ENCODE measurements at places on chromosomes 3 and 15.

DNA sequence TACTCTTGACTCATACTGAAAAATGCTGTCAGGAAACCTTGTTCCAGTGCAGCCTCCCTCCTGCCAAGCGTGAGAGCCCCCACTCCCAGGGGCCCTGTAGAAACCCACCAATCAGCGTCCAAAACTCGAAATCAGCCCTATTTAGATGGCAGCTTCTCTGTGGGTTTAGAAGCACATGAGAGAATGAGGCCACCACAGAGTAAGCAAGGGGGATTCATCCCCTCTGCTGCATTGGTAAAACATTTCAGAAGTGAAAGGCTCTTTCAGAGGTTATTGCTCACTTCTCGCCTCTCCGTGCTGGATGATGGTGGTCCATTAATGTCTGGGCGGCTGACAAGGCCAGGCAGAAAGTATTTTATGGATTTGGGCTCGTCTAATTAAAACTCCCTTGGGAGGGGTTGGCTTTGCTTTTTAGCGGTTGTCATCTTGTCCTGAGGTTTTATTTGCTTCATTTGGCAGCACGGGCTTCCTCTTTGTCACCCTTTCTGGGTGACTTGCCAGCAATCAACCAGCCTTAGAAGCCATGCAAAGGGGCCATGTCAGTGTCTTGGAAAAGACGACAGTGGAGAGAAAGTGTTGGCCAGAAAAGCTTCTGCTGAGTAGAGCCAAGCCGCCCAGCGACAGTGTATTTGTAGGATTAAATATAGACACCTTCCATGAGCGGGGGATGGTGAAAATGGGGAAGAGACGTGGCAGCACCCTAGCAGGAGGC, 145.5 kb downstream of the ATP10A start:
- no peaks in the 10 kb centered on the region for H3K4me1 ChIP-seq
- H3K27me3 ChIP-seq, result no peaks in the 10 kb centered on the region
- no peak overlapping the region for H3K4me3 ChIP-seq
- H3K36me3 ChIP-seq, result no peaks in the 10 kb centered on the region
- peak overlapping the region; percentile 5 for H3K27ac ChIP-seq

GRCh38 chr15:79804838-79805237, 92.0 kb downstream of the MTHFS start:
- no peaks in the 10 kb centered on the region for H3K4me1 ChIP-seq
- no peak for ATAC-seq
- H3K4me3 ChIP-seq, result no peak overlapping the region
- no peaks in the 10 kb centered on the region for H3K27me3 ChIP-seq
- H3K27ac ChIP-seq, result no peak overlapping the region

DNA sequence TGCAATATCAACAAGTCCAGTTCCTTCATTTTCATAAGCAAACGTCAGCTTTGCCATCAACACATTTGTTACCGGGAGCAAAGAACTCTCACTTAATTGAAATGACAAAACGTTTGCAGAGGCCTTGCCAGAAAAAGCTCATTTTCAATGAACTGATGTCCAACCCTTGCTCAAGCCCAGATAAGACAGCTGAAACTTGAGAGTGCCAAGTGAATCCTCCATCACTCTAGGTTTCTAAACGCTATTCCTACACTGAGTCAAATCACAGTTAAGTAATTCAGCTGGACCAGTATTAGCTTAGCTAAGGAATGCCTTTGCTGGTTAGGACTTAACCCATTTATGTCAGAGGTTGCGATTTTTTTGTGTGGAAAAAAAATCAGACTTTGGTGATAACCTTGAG, 11.5 kb downstream of the CHSY1 start:
- no peaks in the 10 kb centered on the region for H3K36me3 ChIP-seq
- ATAC-seq, result peak; percentile 89
- no peaks in the 10 kb centered on the region for H3K27me3 ChIP-seq
- no peak overlapping the region for H3K4me3 ChIP-seq
- peak overlapping the region; percentile 46 for H3K27ac ChIP-seq

- no peaks in the 10 kb centered on the region for H3K36me3 ChIP-seq
- no peaks in the 10 kb centered on the region for H3K4me1 ChIP-seq
- H3K27me3 ChIP-seq, result peaks cover 21% of the 10 kb centered on the region
- ATAC-seq, result no peak
Observed at GRCh38 chr3:128933213-128933921, 53.9 kb downstream of the ACAD9 start.

- H3K36me3 ChIP-seq, result no peaks in the 10 kb centered on the region
- no peak overlapping the region for H3K27ac ChIP-seq
- H3K4me3 ChIP-seq, result no peak overlapping the region
Observed at GRCh38 chr15:66038387-66039116, 169.3 kb downstream of the RAB11A start.

GRCh38 chr3:133042778-133043177, 4.6 kb downstream of the TMEM108 start:
- H3K27me3 ChIP-seq, result peaks cover 10% of the 10 kb centered on the region
- H3K4me3 ChIP-seq, result no peak overlapping the region
- ATAC-seq, result no peak

DNA sequence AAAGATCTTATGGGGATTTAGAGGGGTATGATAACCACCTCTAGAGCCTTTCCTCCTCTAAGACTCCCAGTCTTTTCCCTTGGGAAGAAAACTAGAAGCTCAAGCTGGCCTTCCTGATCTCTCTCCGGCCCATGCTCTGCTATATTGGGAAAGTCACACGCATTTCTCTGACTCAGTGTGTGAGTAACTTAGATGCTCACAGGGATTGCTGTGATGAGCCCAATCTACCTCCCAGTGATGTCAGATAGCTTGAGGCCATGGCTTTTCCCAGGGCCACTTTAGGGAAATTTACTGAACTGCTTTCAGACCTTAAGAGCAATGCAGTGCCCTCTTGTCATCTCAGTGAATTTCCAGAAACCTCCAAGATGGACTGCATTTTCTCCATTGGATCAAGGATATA, 8.6 kb upstream of the ST8SIA2 start:
- no peak for ATAC-seq
- H3K4me3 ChIP-seq, result no peak overlapping the region
- H3K27ac ChIP-seq, result no peak overlapping the region

GRCh38 chr3:31692751-31693150, 160.0 kb downstream of the STT3B start:
- ATAC-seq, result no peak
- no peak overlapping the region for H3K4me3 ChIP-seq
- no peaks in the 10 kb centered on the region for H3K4me1 ChIP-seq
- H3K27me3 ChIP-seq, result no peaks in the 10 kb centered on the region

GRCh38 chr3:112375117-112375516, 42.2 kb downstream of the CD200 start:
- no peaks in the 10 kb centered on the region for H3K27me3 ChIP-seq
- no peak overlapping the region for H3K27ac ChIP-seq
- H3K36me3 ChIP-seq, result no peaks in the 10 kb centered on the region

GRCh38 chr3:16252243-16252978, 12.3 kb downstream of the DPH3 start:
- no peak overlapping the region for H3K4me3 ChIP-seq
- peaks cover 12% of the 10 kb centered on the region for H3K36me3 ChIP-seq
- ATAC-seq, result no peak

GRCh38 chr15:27094235-27094634, 123.3 kb downstream of the GABRG3 start:
- ATAC-seq, result no peak
- no peaks in the 10 kb centered on the region for H3K36me3 ChIP-seq
- no peak overlapping the region for H3K4me3 ChIP-seq
- no peaks in the 10 kb centered on the region for H3K4me1 ChIP-seq
- no peak overlapping the region for H3K27ac ChIP-seq
- no peaks in the 10 kb centered on the region for H3K27me3 ChIP-seq

- no peak overlapping the region for H3K27ac ChIP-seq
- ATAC-seq, result peak; percentile 56
- peaks cover 20% of the 10 kb centered on the region for H3K27me3 ChIP-seq
- no peak overlapping the region for H3K4me3 ChIP-seq
Observed at GRCh38 chr15:77870195-77871065, 207.1 kb downstream of the TBC1D2B start.

DNA sequence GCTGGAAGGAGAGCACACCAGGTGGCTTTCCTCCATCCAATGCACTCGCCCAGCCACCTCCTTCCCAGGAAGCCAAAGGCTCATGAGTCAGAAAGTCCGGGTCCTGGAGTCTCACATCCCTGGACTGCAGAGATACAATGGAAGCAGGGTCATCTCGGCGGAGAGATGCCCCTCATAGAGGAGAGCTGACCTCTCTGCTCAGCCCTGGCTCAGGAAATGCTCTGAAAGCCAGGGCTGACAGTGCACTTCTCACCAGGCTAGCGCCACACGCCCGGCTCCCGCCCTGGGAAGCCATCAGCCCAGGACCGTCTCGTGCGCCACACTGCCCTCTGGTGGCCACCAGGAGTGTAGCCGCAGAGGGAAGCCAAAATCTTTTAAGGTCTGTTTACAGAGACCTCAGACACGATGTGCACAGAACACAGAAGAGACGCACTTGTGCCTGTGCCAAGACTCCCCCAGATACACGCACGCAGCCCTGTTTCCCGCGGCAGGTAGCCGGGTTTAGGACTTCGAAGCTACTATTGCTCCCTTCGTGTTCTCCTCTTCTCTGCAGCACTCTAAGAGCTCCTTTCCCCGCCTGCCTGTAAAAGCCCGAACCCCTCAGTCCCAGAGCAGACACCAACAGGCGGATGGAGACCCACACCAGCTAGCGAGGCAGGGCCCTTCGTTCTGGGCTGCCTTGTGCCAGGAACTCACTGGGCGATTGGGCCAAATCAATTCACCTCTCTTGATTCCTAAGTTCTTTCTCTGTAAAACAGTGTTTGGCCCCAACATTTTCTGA, 9.7 kb downstream of the NTRK3 start:
- H3K27ac ChIP-seq, result no peak overlapping the region
- peak; percentile 82 for ATAC-seq
- peaks cover 34% of the 10 kb centered on the region for H3K27me3 ChIP-seq
- H3K4me1 ChIP-seq, result peaks cover 19% of the 10 kb centered on the region
- H3K4me3 ChIP-seq, result no peak overlapping the region

GRCh38 chr15:28984421-28985315, 98.9 kb downstream of the APBA2 start:
- H3K4me1 ChIP-seq, result peaks cover 16% of the 10 kb centered on the region
- H3K36me3 ChIP-seq, result no peaks in the 10 kb centered on the region
- no peaks in the 10 kb centered on the region for H3K27me3 ChIP-seq

GRCh38 chr3:160006282-160007163, 17.9 kb downstream of the IL12A start:
- H3K4me3 ChIP-seq, result no peak overlapping the region
- peak; percentile 72 for ATAC-seq
- no peaks in the 10 kb centered on the region for H3K4me1 ChIP-seq
- no peaks in the 10 kb centered on the region for H3K36me3 ChIP-seq
- no peaks in the 10 kb centered on the region for H3K27me3 ChIP-seq

DNA sequence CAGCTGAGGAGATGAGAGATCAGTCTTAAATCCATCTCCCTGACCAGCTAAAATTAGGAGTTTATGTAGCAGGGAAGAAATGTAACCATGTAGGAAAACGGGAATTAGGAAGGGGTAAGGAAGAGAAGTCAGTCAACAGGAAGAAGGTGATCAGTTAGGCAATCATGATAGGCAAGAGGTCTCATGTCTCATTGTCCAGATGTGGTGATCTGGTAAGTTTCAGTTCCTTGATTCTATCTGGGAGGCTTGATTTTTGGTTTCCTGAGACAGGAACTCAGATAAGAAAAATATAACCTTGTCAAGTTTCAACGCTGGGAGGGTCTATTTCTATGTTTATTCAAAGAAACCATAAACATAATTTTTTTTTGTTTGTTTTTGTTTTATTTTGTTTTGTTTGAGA, 40.3 kb upstream of the TBC1D5 start:
- ATAC-seq, result no peak
- H3K27ac ChIP-seq, result no peak overlapping the region
- no peaks in the 10 kb centered on the region for H3K36me3 ChIP-seq
- H3K4me3 ChIP-seq, result no peak overlapping the region

- peak within 1 kb of the TSS; percentile 87 for H3K4me3 ChIP-seq
- peak; percentile 78 for ATAC-seq
- peaks cover 21% of the 10 kb centered on the region for H3K36me3 ChIP-seq
- peak within 1 kb of the TSS; percentile 89 for H3K27ac ChIP-seq
- peaks cover 22% of the 10 kb centered on the region for H3K4me1 ChIP-seq
Observed at GRCh38 chr3:158731938-158732855, at the start of gene RARRES1. TSS of gene RARRES1 (minus strand) at chr3:158732457. CDS start at chr3:158732415, 42 bp downstream.

DNA sequence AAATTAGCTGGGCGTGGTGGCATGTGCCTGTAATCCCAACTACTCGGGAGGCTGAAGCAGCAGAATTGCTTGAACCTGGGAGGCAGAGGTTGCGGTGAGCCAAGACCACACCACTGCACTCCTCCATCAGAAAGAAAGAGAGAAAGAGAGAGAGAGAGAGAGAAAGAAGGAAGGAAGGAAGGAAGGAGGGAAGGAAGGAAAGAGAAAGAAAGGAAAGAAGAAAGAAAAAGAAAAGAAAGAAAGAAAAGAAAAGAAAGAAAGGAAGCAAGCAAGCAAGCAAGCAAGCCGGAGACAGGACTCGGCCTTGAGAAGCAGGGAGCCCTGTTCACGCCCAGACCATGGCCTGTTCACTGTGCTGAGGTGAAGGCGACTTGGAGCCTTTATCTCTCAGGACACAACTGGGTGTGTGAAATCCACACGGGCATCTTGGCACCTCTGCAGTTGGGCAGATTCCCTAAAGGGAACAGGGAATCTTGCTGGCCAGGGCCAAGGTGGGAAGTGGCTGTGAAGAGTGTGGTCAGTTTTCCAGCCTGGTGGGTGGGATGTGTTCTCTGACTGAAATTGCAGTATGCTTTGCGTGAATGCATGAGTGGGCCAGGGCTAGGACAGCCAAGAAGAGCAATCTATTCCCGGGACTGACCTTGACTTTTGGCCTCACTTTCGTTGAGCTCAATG, 90.3 kb downstream of the CORO2B start:
- no peaks in the 10 kb centered on the region for H3K36me3 ChIP-seq
- no peak for ATAC-seq
- no peaks in the 10 kb centered on the region for H3K4me1 ChIP-seq
- no peak overlapping the region for H3K4me3 ChIP-seq
- peaks cover 27% of the 10 kb centered on the region for H3K27me3 ChIP-seq
- H3K27ac ChIP-seq, result no peak overlapping the region

GRCh38 chr3:87313641-87314040, 37.3 kb upstream of the POU1F1 start:
- H3K4me3 ChIP-seq, result no peak overlapping the region
- ATAC-seq, result no peak
- H3K4me1 ChIP-seq, result no peaks in the 10 kb centered on the region
- H3K36me3 ChIP-seq, result no peaks in the 10 kb centered on the region
- no peak overlapping the region for H3K27ac ChIP-seq
- no peaks in the 10 kb centered on the region for H3K27me3 ChIP-seq

DNA sequence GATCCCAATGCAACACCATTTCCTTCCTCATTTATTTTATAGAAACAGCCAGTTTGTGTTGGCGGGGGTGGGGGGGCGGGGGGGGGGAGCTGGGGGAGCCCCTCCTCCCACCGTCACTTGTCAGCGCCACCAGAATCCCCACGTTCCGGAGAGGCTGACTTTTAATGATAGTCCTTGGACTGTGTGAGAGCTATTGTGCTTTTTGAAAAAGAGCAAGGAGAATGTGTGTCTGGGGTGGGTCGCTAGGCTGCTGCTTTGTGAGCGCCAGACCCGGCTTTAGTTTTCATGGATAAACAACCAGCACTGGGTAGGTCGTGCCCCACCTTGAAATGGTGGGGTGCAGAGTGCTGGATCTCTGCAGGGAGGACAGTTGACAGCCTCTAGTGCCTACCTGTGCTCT, 135.0 kb upstream of the ONECUT1 start:
- no peaks in the 10 kb centered on the region for H3K36me3 ChIP-seq
- no peak overlapping the region for H3K4me3 ChIP-seq
- H3K27me3 ChIP-seq, result no peaks in the 10 kb centered on the region
- H3K4me1 ChIP-seq, result no peaks in the 10 kb centered on the region
- no peak for ATAC-seq

Data from gastroesophageal sphincter (tissue), 4 donors.